ENCODE measurements at places on chromosomes 1 and 21.

GRCh38 chr21:29914326-29914725 lies 25.5 kb downstream of the GRIK1 start:
- no peak for DNase-seq

DNA sequence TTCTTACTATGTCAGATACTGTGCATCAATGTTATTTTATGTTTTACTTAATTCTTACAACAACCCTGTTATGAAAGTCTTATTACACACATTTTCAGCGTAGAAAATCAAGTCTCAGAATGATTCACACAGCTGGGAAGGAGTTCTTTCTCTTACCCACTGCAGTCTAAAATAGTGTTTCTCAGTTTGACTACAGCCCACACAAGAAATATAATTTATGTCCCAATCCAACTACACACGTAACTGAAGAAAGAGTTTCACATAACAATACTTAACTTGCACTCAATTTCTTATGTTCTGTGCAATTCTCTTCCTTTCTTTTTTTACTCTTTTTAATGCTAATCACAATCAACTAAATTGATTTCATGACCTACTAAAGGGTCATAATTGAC lies 252.8 kb upstream of the ADGRL2 start:
- no peak for DNase-seq

DNA sequence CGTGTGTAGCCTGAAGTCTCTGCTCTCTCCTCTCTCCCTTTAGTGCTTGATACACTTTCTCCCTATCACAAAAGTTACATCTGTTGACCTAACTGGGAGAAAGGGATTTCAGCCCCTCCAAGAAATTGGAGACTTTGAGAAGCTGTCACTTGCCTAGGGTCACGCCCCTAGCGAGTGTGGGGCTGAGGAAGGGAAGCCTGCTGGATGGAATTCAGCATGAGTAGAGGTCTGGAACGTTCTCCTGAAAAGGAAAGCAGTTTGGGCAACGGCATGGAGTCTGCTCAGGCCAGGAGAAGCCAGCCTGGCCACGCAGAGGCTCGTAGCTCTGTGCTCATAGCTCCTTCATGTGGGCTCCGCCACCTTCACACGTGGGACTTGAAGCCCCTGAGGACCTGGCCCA lies 22.4 kb downstream of the COL16A1 start:
- DNase-seq: no peak

GRCh38 chr1:228094432-228095016 lies 8.6 kb downstream of the C1orf35 start:
- no peak for DNase-seq

- no peak for DNase-seq
These were observed 46.1 kb downstream of the FAF1 start for GRCh38 chr1:50913954-50914353.

DNA sequence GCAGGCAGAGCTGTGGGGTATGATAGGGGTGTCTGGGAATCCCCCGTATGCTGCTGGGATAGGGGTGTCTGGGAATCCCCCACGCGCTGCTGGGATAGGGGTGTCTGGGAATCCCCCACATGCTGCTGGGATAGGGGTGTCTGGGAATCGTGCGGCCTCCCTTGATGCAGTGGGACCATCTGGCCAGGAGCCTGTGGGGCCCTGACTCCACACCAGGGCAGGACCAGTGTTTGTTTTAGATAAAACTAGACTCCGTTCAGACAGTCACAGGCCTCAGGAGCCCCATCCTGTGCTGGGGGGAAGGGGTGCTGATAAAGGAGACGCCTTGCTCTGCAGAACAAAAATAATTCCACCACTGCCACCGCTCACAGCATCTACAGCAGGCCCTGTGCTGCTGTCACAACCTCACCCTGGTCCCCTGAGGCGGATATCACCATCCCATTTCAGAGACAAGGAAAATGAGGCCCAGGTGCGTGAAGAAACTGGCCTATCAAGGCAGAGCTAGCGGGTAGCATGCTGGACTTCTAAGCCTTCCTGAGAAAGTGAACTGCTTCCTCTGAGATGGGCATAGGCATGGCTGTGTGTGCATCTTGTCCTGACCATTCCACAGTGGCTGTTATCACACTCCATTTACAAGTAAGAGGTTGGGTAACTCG lies 24.0 kb downstream of the ECE1 start:
- no peak for DNase-seq

DNA sequence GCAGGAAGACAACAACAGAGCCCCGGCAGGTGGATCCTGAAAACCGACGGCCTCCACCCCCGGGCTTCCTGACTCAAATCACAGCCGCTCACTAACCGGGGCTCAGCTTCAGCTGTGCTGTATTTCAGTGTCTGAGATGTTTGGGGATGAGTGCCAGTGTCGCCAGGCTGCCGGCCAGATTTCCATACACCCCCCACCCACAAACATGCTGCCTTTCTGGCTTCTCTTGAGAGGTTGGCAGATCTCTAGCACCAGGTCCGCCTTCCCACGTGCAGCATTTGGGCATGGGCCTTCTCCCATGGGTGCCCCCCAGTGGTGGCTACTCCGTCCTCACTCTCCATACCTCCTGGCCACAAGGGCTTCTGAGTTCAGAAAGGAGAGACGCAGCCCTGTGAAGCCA lies 34.8 kb downstream of the KCNAB2 start:
- no peak for DNase-seq

DNA sequence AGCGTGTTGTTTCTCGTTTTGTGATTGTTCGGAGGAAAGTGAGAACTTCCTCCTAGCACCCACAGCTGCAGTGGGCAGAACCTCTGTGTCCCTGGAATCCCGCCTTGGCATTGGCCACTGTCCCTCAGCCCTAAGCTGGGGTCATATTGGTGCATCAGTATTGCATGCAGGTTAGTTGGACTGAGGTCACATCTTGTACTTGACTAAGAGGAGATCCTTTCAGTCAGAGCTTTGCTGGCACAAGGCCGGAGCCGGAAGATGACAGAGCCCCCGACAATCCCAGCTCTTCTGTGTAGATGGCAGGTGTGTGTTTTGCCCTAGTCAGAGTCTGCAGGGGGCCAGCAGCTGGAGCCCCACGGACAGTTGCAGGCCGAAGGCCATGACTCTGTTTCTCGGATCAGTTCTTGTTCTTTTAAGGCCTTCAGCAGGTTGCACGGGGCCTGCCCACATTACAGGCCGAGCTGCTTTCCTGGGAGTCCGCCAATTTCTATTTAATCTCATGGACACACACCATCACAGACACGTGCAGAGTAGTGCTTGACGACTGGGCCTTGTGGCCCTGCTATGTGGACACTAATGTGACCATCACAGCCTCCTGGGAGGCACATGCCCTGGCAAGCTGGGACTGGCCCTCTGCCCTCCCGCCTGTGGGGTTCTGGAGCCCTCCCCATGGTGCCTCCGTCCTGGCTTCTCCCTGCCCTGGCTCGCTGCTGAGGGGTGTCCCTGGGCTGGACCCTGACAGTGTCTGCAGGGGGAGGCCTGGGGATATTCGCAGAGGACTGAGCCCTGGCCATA lies 14.9 kb downstream of the SNAP47 start:
- DNase-seq: no peak

Data from activated T-helper 1 cell treated with anti-CD3 and anti-CD28 coated beads, Interleukin-2, amount 50 U/mL, for 16 hours (primary cell).